ENCODE measurements at places on chromosomes 7 and 10.

DNA sequence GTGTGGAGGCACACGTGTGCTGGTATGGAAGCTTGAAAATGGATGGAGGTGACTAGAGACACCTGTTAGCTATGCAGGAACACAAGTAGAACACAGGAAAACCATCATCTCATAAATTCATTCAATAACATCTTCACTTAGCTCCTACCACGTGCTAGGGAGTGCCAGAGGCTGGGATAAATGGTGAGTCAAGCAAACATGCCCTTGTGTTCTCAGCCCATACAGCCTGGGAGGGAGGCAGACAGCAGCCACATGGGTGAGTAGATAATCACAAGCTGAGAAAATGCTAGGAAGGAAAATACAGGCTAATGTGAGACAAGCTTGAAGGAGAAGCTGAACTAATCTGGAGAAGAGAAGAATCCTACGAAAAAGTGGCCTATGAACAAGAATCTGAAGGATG is 468.0 kb upstream of the ZMIZ1 start:
- no peak for DNase-seq

- no peak for DNase-seq
Measured at GRCh38 chr7:125061-125475, 67.3 kb upstream of the FAM20C start.

GRCh38 chr7:84025332-84025927 is 169.2 kb downstream of the SEMA3A start:
- peak; percentile 98 for DNase-seq

GRCh38 chr7:100122067-100122466 is 2.6 kb downstream of the CNPY4 start:
- DNase-seq, result no peak
